ENCODE measurements at places on chromosomes 3 and 15.

- DNase-seq: no peak
Observed at GRCh38 chr15:69931156-69931555, 166.6 kb downstream of the TLE3 start.

DNA sequence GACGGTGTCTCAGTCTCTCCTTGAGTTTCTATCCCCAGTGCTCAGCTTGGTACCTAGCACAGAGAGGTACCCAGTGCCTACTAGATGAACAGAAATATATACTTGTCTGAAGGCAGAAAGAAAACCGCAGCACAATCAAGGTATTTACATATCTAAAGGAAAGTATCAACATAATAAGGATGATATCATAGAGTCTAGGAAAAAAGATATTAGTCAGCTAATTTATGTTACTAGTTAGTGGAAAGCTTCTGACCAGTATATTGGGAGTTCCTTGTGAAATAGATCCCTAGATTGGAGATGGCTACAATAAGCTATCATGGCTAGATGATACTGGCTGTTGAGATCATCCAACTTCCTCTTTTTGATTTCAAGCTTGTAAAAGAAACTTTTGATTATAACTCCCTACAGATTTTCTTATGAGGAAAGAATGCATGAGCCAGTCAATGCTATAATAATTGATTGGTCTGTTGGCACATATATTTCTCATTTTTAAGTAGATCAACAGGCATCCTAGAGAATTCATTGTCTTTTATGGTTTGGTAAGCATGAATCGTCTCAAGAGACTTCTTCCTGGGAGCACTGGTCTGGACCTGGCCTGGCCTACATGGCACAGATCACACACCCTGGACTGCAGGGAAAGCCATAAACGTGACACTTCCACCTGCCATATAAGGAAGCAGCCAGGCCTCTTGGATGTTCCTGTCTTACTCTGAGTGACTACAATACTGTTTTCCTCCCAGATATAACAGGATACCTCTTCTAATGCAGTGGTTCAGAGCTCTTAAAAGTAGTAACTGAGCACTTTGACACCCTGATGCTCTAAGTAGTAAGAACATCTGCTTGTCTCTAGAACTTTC, 60.7 kb downstream of the IMPG2 start:
- DNase-seq: no peak

DNA sequence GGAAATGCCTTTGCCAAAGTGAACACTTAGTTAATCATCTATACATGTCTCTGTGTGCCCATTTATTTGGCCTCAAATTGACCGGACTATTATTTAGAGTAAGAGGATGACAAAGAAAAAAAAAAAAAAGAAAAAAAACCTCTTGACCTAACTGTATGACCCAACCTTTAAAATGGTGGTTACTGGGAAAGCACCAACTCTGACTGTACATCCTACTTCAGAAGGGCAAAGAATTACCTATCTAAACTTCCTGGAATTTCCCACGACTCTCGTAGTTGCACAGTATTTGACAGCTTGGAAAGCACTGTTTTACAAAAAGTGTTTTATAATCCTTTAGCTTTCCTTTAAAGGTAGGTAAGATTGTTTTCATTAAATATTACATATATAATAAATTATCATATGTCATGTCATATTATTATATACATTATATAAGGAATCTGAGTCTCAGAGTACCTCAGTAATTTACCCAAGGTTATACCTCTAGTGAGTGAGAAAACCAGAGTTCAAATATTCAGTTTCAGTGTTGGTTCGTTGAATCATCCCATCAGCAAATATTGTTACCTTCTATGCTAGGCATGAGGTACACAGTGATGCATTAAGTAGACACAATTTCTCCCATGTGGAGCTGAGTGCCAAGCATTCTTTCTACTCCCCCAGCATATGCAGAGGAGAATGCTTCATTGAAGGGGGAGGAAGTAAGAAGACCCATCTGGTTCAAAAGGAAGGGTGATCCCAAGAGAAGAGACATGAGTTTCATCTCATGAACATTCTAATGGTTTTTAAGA, 5.0 kb downstream of the BCL2A1 start:
- no peak for DNase-seq

DNA sequence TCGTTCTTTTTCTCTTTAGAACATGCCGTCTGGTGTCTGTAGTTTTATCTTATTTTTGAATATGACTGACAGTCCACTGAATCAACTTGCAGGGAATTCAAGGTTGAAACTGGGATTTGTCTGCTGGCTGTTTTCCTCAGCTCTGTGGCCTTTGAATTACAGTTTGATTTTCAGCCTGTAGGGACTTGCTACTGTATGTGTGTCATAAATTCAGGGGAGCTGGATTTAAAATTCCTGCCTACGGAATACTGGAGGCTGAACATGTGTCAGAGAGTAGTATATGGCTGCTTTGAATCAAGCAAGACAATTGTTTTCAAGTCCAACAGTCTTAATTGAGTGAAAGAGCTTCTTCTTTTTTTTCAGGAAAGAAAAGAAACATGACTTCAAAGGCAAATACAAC, 33.9 kb downstream of the RARB start:
- no peak for DNase-seq

GRCh38 chr15:89863918-89864317, 29.9 kb downstream of the AP3S2 start:
- no peak for DNase-seq

DNA sequence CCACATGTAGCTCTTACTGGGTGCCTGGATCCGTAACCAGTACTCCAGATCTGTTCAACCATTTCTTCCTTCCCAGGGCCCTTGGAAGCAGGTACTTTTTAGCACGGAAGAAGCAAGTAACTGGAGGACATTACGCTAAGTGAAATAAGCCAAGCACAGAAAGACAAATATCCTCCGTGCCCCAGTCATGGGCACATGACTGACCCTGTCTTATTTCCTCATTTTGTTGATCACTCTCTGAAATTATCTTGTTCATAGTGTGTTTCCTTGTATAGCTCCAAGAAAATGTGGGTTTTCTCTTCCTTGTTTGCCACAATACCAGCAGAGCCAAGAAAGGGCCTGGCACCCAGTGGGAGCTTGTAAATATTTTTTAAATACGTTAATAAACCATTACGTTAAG, 32.2 kb upstream of the MTMR14 start:
- DNase-seq: no peak

GRCh38 chr3:113277941-113278598, 66.7 kb downstream of the BOC start:
- no peak for DNase-seq

DNA sequence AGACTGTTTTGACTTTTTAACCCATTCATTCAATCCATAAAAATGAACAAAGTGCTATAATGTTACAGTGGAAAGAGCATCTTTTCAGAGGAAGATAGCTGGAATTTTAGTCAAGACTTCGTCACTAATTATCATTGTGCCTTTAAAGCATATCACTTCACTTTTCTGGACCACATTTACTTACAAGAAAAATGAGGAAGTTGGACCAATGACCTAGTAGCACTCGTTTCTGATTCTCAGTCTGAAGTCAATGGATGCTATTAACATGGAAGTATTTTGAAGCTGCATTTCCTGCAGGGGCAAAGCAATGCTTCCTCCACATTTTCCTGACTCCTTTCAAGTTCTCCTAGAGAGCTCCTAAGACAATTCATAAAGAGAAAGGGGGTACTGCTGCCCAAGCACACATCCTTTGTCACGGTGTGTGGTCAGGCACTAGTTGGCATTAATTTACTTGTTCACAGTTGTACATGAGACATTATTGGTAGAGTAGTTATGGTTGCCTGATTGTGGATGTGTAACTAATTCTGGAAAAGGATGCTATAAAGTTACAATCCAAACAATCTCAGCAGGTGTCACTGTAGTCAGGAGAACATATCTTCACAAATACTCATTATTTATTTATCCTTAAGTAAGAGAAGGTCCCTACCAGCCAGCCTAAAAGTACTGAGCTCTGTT, 1049.1 kb downstream of the FHIT start:
- no peak for DNase-seq

GRCh38 chr15:31333820-31334219, 7.2 kb downstream of the KLF13 start:
- no peak for DNase-seq

DNA sequence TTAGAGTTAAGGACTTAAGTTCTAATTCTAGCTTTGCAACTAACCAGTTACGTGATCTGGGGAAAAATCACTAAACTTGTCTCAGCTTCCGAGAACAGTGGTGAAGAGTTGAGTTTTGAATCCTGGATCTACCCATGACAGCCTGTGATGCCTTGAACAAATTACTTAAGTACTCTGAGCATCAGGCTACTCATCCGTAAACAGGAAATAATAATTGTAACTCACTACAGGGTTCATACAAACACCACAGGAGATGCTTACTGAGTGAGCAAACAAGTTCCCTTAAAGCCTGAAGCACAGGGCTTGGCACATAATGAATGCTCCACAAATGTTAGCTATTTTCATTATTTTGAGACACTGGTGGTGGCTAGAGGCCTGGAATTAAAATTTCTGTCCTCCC, 158.8 kb downstream of the ERC2 start:
- no peak for DNase-seq

GRCh38 chr15:47755941-47756340, 38.6 kb downstream of the SEMA6D start:
- no peak for DNase-seq

Data from activated CD8-positive, alpha-beta memory T cell treated with anti-CD3 and anti-CD28 coated beads, Interleukin-2, amount 50 U/mL, for 4 hours (primary cell).